ENCODE measurements at places on chromosomes 7 and 10.

DNA sequence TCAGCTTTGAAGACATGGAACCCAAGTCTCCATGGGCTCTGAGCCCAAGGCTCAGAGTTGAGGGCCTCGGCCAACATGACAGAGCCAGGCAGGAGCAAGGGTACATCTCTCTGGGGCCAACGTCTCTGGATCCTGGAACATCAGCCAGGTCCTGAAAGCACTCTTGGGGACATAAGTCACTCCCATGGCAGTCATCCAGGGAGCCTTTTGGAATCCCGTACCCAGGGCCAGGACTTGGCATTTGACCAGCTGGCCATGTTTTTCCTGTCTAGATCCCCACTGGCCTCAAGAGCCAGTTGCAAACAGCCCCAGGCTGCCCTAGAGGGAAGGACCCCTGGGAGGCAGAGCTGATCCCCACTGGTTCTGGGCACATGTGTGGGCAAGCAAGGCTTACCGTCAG, 4.3 kb upstream of the CXCL12 start:
- DNase-seq = peak; percentile 71

DNA sequence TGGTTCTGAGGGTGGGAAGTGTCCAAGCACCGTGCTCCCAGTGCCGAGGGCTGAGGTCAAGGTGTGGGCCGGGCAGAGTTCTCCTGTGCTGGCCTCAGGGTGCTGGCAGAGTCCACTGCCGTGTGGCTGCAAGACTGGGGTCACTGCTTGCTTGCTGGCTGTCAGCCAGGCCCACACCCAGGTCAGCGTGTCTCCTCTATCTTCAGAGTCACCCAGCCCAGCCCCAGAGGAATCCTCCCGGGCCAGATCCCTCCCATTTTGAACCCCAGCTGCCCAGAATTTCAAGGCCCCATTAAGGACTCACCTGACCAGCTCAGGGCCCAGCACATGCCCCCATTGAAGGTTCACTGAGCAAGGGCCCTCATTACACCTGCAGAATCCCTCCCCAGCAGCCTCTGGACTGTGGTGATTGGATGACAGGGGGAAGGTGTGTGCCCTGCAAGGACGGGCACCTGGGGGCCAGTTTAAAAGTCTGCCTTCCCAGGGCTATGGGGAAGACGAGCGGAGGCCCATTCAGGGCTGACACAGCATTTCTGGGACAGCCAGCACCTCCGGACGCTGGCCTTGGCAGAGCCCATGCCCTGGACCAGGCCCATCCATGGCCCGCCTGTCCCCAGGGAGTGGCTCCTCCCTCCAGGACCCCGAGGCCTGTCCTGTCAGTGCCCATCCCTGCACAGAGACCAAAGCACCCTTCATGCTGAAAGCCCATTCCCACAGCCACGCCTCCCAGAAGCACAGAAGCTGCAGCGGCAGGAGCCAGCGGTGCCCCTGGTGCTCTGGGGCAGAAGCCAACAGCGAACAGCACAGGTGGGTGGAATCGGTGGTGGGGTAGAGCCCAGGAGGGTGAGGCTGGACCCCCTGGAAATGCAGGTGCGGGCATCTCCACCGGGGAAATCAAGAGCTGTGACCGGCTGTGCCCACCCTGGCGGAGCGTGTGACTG, 45.1 kb upstream of the PPP2R2D start:
- DNase-seq = no peak

- no peak for DNase-seq
Observed at GRCh38 chr7:79284211-79284610, 169.3 kb downstream of the MAGI2 start.

GRCh38 chr10:68406111-68406814, 814 bp downstream of the RUFY2 start:
- no peak for DNase-seq

DNA sequence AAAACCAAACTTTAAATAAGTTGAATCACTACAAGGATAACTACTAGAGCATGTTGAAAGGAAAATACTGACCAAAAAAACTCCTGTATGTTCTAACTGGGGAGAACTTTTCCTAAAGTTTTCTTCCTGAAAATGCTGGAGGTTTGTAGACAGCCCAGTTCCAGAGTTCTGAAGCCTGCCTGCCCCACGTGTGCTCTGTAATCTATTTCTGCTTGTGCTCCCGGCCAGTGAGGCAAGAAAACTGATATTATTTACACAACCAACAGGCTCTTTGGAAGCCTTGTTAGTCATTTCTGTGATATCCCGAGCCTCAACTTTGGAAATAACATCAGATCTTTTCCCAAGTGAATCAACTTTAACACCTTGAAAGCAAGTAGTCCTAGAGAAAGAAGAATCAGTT, 46.7 kb downstream of the ZFAND4 start:
- DNase-seq = no peak

- DNase-seq = no peak
Observed at GRCh38 chr10:35178331-35178730, 51.7 kb downstream of the CREM start.

- no peak for DNase-seq
Observed at GRCh38 chr10:48332871-48333216, 26.4 kb downstream of the MAPK8 start.

DNA sequence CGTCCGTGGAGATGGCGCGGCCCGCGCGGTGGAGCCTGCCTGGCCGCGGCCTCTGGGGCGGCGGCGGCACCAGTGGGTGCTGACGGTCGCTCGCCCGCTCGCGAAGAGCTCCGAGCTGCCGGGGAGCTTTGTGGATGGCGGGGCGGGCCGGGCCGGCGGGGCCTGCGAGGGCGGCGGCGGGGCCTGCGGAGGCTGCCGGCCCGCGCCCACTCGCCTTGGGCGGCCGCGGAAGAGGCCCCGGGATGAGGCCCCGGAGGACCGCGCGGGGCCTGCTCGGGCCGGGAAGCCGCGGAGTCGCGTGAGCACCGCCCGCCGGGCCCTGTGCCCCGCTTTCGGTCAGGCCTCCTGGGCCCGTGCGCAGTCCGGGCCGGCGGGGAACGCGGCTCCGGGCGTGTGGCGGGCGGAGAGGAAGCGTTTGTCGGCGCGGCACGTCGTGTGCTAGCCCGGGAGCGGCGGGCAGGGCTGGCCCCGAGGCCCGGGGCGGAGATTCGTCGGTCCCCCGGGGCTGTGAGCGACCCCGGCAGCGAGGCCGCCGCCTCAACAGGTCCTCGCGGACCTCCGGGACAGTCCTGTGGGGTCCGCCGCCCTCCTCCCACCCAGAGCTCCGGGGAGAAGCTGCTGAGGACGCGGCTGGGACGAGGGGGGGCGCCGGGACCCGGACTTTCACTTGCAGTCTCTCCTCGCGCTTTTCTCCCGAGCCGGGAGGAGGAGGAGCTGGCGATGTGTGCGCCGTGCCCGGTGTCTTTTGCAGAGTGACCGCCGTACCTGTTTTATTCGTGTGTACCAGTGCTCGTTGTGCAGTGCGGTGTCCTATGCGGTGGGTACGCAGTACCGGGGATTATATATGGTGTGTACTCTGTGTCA, 578 bp downstream of the ZMYND11 start:
- DNase-seq = peak; percentile 85

- no peak for DNase-seq
Observed at GRCh38 chr10:124174071-124174566, 80.7 kb upstream of the CHST15 start.

- DNase-seq = no peak
Observed at GRCh38 chr7:158017111-158018097, 570.2 kb downstream of the PTPRN2 start.

DNA sequence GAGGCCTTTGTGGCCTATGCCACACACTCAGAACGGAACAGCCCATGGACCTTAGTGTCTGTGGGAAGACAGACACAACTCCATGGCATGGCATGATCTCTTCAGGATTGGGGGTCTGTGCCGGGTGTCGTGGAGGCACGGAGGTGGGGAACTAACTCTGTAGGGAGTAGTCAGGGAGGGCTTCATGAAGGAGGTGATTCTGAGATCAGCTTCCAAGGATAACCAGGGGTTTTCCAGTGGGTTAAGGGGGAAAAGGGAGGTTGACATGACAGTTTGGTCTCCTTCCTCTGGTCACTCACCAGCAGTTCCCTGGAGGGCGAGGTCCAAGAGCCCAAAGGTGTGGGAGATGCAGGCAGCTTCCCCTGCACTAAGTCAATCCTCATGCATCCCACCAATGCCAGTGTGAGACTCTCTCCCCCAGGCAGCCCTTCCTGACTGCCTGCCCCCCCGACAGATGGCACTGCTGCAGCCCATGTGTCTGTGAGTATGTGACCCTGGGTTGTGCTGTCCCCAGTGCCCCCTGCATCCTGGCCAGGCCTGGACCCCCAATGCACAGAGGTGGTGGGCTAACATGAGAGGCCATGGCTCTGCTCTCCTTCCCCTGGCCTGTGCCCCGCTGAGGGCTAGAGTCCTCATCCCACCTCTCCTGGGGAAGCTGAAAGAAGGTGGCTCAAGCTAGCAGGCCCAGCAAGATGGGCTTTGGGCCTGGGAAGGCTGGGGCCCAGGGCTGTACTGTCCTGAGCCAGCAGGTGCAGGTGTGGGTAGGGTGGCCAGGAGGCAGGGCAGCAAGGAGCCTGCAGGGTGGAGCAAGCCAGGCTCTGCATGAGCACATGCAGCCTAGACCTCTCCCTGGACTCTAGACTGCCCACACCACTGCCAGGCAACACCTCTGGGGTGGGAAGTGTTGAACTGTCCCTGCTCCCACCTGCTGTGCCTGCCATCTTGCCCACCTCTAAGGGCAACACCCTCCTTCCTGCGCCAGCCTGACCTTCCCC, 39.7 kb downstream of the RASGEF1A start:
- DNase-seq = peak; percentile 40

GRCh38 chr7:67809586-67809985, 813.0 kb downstream of the TYW1 start:
- DNase-seq = no peak

DNA sequence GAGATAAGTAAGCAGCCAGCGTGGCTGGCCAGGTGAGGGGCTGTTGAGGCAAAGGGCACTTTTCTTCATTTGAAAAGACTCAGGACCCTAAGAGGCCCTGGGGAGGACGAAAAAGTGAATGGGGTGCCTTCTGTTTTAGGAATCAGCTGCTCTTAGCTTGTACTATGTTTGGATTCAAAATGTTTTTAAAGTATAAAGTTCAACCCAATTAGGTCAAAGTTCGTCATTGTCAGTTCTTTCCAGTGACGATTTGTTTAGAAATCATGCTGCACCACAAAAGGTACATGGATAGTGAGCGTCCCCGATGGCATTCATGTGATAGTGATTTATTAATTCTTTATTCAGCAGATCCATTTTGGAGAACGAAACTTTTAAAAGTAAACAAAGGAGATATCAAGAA, 338.2 kb downstream of the SDK1 start:
- no peak for DNase-seq

- DNase-seq = no peak
Observed at GRCh38 chr7:132023466-132023865, 467.0 kb upstream of the PODXL start.

GRCh38 chr7:16571941-16572340, 45.3 kb downstream of the LRRC72 start:
- peak; percentile 50 for DNase-seq

- DNase-seq = no peak
Observed at GRCh38 chr10:57593983-57594573, 673.6 kb downstream of the IPMK start.

GRCh38 chr10:30111340-30112022, 52.1 kb upstream of the JCAD start:
- no peak for DNase-seq

DNA sequence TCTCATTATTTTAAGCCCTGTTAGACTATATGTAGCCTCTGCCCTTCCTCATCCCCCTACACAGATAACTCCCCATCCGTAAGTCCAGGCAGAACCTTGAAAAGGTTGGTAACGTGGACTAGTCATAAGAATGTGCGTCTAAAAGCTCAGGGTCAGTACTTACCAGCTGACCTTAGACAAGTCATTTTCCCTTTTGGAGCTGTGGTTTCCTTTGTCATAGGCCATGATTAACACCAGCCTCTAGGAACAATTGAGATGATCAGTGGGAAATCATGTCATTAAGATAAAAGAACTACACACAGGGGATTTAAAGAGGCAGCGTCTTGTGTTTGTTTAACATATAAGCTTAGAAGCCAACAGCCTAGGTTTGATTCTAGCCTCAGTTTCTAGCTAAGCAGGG, 6.9 kb upstream of the UNC5B start:
- no peak for DNase-seq

- peak; percentile 79 for DNase-seq
Observed at GRCh38 chr7:69256634-69257081, 341.6 kb upstream of the AUTS2 start.

DNA sequence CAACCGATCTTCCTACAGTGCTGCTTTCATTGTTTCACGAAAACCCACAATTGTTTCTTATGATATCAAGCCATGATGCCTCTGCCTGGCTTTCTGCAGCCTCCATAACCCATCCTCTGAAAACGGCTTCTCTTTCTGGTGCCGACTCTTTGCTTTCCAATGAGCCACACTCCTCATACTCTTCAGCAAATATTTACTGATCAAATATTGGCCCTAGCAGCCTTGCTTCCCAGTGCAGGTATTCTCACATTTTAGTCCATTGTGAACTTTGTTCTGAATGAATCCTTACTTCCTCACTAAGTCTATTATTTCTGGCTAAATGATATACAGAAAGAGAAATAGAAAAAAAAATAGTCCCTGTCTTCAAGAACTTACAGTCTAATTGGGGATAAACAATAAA, 35.5 kb downstream of the LAMB1 start:
- DNase-seq = no peak
